AML-193 (cell line): ENCODE measurements at places on chromosomes 16 and 17.

DNA sequence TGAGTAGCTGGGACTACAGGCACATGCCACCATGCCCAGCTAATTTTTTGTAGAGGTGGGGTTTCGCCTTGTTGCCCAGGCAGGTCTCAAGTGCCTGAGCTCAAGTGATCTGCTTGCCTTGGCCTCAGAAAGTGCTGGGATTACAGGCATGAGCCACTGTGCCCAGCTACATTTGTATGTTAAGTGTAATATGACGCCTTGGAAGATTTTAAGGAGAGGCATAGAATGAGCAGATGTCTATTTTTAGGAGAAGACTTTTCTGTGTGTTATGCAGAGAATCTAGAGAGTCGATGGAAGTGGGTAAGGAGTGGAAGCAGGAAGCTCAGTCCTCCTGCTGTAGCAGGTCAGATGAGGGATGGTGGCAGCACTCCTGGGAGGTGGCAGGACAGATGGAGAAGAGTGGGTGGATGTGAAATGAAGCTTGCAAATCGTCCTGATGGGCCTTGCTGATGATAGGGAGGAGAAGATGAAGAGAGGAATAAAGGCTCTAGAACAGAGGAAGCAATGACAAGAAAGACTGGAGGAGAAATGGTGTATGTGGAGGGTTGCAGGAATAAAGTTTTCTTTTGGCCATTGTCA, 125.3 kb downstream of the SHISA6 start:
- DNase-seq, result no peak

GRCh38 chr16:4443986-4444385, 18.3 kb downstream of the DNAJA3 start:
- no peak for DNase-seq

- peak; percentile 69 for DNase-seq
Observed at GRCh38 chr16:85733839-85734170, 17.1 kb downstream of the C16orf74 start.

DNA sequence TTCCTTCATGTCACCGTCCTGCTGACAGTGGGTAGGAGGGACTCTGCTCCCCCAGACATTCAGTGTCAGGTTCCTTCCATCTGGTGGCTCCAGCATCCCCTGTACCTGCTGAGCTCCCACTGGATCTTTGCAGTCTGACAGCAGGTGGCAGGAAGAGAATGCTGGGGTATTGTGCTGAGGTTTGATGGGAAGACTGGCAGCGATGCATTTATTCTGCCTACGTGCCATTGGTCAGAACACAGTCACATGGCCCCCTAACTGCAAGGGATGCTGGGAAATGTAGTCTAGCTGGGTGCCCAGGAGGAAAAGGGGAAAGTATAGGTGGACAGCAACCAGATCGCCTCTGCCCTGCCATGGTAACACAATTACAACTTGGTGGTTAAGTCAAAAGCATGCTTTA, 44.4 kb downstream of the IRX3 start:
- DNase-seq, result no peak

- peak; percentile 18 for DNase-seq
Observed at GRCh38 chr17:54754560-54754959, 146.1 kb upstream of the TOM1L1 start.

DNA sequence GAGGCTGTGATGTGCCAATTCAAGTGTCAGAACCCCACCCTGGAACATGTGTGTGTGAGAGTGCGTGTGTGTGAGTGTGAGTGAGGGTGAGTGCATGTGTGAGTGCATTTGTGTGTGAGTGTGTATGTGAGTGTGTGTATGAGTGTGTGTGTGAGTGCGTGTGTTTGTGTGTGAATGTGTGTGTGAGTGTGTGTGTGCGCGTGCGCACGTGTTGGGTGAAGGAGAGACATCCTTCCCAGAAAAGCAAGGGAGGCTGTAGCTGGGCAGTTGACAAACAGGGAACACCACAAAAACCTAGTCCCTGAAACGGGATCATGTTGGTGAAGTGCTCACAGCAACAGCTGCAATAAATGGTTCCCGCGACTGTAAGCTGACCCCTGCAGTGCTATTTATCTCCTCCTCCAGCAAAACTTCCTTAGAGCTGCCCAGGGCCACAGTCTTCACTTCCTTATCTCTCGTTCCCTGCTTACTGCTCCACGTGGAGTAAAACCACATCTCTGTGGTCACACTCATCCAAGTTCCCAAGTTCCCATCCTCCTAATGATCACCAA, 40.1 kb upstream of the RPL38 start:
- no peak for DNase-seq

- no peak for DNase-seq
Observed at GRCh38 chr17:72624226-72624625, 468.3 kb downstream of the SLC39A11 start.

DNA sequence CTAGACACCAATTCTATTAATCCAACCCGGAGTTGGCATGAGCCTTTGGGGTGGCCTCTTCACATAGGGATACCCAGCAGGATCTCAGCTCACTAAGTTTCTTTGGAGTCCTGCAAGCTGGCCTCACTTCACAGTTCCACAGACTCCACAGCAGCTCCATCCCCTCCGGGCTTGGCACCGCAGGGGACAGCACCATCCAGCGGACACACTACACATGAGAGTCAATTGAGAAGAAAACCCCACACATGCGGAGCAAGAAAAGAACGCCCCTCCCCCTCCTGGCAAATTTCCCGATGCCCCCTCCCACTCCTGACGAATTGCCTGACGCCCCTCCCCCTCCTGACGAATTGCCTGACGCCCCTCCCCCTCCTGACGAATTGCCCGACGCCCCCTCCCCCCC, 31.1 kb downstream of the KLHDC4 start:
- no peak for DNase-seq

DNA sequence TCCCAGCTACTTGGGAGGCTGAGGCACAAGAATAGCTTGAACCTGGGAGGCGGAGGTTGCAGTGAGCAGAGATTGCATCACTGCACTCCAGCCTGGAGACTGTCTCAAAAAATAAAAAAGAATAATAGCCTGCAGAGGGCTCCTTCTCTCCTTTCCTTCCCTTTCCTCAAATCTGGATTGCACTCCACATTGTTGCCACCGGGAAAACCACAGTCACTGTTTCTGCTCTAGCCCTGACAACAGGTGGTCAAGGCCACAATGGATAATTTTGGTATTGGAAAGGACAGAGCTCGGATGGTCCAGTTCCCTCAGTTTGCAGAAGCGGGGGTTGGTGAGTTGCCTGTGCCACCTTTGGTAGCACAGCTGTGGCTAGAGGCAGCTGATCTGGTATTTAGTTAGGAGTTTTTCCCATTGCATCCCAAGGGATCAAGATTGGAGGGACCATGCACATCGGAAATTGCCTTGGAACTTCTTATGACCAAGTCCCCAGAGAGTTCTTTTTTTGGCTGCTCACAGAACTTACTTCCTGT, 44.7 kb upstream of the PRSS54 start:
- DNase-seq, result no peak

GRCh38 chr17:27153005-27153404, 140.9 kb upstream of the WSB1 start:
- no peak for DNase-seq

GRCh38 chr16:89549007-89549700, 11.3 kb upstream of the RPL13 start:
- no peak for DNase-seq

DNA sequence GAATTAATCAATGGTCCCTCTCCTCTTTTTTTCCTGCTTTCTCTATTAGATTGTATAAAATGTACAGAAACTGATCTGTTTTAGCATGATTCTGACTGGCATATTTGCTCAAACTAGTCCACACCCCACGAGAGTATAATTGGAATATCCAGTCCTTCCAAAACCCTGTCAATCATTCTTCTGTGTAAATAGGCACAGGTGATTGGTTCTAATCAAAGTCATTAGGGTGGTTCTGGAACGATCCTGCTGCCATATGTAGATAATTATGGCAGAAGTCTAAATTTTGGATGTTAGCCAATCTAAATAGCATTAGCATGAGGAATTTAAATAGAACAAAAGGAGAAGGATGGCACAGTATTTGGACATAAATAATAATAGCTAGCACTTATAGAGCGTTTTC, 165.7 kb downstream of the SHISA6 start:
- DNase-seq, result no peak

- DNase-seq, result peak; percentile 52
Observed at GRCh38 chr17:68794636-68795434, 160.4 kb downstream of the ABCA8 start.

DNA sequence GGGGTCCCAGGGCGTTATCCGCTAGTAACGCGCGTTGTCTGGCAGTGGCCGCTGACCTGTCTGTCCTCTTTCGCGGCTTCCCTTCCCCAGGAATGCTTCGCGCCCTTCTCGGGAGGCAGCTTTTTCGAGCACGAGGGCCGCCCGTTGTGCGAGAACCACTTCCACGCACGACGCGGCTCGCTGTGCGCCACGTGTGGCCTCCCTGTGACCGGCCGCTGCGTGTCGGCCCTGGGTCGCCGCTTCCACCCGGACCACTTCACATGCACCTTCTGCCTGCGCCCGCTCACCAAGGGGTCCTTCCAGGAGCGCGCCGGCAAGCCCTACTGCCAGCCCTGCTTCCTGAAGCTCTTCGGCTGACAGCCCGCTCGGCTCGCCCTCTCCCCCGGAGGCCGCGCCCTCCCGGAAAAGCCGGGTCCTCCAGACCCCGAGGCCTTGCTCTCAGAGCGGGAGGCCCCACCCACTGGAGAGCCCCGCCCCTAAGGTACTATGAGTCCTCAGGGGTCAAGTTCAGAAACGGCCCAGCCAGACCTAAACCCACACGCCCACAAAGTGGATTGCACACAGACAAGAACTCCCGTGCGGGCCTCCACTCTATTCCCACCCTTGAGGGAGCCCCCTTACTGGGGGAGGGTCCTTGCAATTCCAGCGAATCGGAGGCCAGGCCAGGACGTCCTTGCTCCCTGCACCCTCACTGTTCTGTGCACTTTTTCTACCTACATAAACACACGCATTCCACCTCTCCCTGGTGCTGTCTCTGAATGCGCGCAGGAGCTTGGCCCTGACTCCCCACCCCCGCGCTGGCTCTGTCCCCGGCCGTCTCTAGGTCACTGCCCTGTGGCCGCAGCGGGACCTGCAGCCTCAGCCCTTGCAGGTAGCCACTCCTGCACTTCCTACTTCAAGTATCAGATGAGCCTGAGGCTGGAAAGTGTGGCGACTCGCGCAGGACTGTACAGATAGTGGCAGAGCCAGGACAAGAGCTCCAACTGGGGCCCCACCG, 5.4 kb upstream of the SLC5A2 start:
- DNase-seq, result peak; percentile 13

DNA sequence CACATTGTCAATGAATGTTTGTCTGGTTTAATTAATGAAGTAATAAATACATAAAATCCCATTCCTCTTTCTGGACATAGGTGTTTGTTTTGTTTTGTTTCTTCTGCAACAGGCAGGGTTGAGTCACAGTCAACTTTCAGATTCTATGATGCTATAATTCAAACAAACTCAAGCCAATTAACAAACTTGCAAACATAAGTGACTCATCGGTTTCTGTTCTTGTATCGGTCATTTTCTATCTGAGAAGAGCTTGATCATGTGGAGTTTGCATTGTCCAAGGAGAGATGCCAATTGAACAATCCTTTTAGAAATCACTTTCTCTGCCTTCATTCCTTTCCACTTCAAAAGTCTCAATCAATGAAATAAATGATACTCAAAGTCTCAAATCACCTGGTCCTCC, 294.2 kb upstream of the C16orf82 start:
- no peak for DNase-seq
